ENCODE measurements at places on chromosomes 3 and 15.

DNA sequence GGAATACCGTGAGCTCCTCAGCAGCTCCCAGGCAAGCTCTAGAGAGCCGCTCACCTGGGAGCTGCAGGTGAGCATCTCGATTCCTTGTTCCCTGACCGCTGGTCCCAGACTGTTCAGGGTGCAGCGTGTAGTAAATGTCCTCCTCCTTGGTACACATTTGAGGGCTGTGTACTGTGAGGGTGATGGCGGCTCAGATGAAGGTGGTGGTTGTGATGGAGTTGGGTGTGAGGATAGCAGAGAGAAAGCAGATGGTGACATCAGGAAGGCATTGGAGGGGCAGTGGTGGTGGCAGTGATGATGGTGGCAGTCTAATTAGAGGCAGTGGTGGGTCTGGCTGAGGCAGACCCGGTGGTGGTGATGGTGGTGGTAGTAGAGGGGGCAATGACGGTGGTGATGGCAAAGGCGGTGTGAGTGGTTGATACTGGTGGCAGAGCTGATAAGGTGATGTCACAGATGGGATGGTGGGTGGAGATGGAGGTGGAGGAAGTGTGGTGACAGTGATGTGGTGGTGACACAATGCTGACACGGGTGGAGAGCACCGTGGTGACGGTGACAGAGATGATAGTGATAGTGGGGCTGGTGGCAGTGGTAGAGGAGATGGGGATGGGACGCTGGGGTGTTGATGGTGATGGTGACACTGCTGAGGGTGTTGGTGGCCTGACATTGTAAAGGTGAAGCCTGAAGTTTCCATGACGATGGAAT lies at the start of gene DNAJB8:
TSS of gene DNAJB8 (minus strand) at position 51 of the 702 bp plus-strand sequence. CDS start 3,645 bp downstream, outside the sequence.
- no peak for DNase-seq

GRCh38 chr3:125990253-125990970 lies 21.4 kb downstream of the ROPN1B start:
- no peak for DNase-seq

- DNase-seq, result no peak
Observed at GRCh38 chr3:61146010-61146890, 105.0 kb downstream of the FHIT start.

DNA sequence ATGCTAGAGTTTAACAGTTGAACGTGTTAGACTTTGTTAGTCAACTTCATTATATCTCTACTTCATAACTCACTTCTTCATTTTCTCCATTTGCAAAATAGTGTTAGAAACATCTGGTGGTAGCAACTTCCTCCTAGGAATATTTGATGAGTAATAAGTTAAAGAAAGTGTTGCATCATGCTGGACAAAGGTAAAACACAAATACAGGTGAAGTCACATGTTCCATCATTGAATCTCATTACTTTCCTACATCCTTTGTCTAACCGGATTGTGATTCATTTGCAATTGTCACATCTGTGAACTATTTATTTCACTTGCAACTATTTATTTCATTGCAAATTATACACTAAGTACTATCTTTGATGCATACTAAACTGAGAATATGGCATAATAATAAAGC lies 186.5 kb downstream of the TUSC7 start:
- no peak for DNase-seq

GRCh38 chr15:59918994-59919951 lies 84.8 kb upstream of the FOXB1 start:
- DNase-seq, result no peak

GRCh38 chr3:125300416-125300815 lies 74.7 kb downstream of the ZNF148 start:
- DNase-seq, result no peak

- no peak for DNase-seq
Observed at GRCh38 chr3:150623945-150624344, 20.8 kb downstream of the SELENOT start.

GRCh38 chr15:33116198-33116597 lies 78.3 kb downstream of the FMN1 start:
- no peak for DNase-seq

DNA sequence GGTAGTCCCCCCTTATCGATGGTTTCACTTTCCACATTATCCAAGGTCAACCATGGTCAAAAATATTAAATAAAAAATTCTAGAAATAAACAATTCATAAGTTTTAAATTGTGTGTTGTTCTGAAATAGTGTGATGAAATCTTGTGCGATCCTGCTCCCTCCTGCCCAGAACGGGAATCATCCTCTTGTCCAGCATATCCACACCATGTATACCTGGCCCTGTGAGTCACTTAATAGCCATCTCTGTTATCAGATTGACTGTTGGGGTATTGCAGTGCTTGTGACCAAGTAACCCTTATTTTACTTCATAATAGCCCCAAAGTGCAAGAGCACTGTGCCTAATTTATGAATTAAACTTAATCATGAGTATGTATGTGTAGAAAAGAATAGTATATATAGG lies 19.1 kb downstream of the FAM81A start:
- no peak for DNase-seq

- no peak for DNase-seq
Observed at GRCh38 chr3:124784686-124785382, 54.6 kb downstream of the UMPS start.

DNA sequence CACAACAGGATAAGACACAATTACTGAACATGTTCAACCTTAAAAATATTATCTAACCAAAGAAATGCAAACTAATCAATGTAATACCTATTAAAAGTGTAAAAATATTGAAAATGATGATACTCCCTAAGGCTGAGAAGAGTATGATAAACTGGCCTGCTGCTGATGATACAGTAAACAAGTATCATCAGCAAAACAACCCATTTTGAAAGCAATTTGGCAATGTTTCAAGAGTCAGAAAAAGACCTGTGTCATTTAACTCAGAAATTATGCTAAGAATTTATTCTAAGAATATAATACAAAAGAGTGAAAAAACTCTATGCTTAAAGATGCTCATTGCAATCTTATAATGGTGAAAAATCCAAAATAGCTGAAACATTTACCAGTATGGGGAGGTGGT lies 22.1 kb downstream of the CCDC191 start:
- no peak for DNase-seq

DNA sequence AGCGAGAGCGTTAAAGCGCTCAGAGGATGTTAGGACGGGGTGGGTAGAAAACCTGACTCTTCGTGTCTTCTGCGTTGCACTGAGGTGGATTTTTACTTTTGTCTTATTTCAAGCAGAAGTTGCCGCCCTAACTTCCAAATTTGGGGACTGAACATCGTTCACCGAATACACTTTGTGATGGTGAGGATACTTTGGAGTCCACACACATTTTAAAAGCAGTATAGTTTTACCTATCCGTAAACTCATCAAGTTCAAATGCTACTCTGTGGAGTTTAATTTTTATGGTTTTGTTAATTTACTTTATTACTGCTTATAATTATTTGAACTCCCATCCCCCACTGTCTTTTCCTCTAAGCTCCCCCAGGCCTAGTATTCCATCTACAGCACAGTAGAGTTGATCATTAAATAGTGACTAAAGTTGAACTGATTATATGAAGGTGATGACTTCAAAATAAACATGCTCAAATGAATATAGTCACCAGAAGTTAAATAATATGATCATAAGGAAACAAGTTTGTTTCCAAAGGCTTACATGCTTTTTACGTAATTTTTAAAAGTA lies 617 bp upstream of the EOGT start:
- DNase-seq, result no peak

DNA sequence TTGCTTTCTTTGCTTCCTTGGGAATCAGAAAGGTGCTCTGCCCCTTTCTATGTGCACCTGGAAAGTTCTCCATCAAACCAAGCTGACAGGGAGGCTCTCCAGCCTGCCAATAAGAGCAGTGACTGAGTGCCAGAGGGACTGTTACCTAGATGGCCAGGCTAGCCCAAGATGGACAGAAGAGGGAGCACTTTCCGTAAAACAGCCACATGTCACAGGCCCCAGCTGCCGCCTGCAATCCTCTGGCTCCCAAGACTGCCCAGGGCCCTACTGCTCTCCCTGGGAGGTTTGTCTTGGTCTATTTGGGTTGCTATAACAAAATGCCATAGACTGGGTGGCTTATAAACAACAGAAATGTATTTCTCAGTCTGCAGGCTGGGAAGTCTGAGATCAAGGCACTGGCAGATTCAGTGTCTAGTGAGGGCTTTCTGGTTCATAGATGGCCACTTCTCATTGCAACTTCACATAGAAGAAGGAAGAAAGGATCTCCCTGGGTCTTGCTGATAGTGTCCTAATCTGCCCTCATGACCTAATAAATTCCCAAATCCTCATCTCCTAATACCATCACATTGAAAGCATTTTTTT lies 72.3 kb downstream of the TAMM41 start:
- DNase-seq, result no peak

DNA sequence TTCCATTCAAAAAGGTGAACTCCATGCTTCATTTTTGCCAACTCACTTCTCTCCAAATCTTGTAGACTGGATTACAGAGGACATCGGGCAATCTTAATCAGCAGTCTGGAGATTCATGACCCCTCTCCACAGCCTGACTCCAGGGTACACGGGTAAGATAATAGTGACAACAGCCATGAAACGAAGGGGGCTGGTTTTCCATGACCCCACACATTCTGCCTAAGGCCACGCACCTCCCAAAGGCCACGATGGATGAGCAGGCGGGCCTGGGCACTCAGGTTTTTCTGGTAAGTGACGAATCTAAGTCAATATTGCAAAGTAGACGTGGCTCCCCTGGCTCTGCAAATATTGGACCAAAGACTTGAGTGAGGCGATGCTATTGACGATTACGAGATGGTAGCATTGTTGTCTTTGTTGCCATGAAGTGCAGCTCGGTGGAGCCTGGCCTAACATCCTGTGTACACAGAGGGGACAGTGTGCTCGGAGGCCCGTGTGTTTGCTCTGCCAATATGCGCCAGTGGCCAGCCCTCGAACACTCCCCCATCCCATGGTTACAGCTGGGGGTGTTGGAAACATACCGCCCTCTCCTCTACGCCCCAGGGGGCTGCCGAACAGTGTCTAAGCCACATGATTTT lies 119.1 kb downstream of the OPA1 start:
- no peak for DNase-seq

- no peak for DNase-seq
Observed at GRCh38 chr3:14646589-14647413, 4.8 kb upstream of the CCDC174 start.

- DNase-seq, result no peak
Observed at GRCh38 chr15:89170364-89170763, 51.0 kb downstream of the RLBP1 start.

DNA sequence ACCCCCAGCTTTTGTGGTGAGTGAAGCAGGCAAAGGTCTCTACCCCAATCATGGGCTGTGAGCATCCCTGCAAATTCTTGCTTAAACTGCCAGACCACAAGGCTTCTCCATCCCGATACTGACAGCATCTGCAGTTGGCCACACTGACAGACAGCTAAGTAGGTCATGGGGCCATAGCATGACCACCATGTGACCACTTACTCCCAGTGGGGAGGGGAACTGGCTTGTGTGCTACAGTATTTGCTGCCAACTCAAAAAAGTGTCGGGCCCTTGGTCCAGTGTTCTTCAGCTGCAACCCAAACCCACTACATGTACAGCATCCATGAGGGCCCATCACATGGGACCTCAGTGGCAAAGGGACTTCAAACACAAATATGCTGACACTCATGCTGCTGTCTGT lies 103.4 kb downstream of the SEC22A start:
- DNase-seq, result no peak

- no peak for DNase-seq
Observed at GRCh38 chr3:195692781-195693427, 27.9 kb upstream of the MUC20 start.

DNA sequence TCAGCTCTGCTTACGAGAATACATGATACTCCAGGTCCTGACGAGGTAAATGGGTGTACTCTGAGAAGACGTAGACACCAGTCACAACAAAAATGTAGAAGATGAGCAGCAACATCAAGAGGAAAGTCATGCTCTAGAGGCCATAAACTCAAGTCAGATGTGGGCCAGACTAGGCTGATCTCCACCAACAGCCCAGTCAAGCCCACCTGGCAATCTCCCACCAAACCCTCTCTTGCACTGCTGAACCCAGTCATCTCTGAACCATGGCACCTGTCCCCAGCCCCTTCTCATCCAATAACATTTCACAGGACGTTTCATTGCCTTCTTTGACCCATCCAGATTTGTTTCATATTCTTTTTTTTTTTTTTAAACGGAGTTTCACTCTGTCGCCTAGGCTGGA lies 10.8 kb upstream of the PDIA3 start:
- no peak for DNase-seq

DNA sequence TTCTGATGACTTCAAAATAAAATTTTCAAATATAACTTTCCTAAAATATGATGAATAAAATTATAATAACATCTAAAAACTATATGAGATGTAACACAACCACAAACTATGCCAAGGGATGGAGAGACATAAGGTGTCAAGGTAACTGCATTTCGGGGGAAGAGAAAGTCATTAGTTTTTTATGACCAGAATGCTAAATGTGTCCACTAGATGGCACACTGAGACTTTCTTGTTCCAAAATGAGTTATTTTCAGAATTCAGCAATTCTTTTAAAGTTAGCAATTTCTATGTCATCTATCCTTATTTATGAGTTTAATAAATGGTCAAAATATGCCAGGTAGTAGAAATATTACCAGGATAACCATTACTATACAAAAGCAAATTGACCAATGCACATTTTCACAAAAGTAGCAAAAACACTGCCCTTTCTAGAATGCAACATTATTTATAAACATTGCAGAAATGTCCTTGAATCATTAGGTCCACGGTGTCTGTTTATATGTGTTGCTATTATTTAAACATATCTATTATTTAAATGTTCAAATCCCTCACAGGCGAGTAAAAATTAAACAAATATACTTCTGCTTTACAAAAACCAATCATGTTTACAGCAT lies 374.2 kb downstream of the PLCL2 start:
- DNase-seq, result no peak

GRCh38 chr15:43518197-43518761 lies 871 bp downstream of the MAP1A start:
- DNase-seq, result no peak

- no peak for DNase-seq
Observed at GRCh38 chr3:184748219-184749135, 36.6 kb upstream of the MAGEF1 start.

- no peak for DNase-seq
Observed at GRCh38 chr3:46027736-46028397, 584 bp upstream of the XCR1 start.

DNA sequence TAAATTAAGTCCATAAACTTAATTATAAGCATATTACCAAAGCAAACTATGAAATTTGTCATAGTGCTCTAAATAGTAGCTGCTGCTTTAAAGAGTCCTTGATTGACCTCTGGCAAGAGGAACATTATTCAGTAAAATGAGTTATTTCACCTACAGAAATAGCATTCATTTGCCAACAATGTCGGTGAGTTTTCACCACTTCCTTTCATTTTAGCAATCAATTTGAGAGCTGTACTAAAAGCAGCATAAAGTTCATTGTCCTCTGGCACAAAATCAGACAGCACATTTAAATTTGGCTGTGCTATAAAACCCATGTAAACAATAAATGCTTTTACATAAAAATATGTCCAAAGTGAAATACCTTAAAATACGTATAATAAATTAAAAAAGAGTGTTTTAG lies 1515.7 kb downstream of the SI start:
- no peak for DNase-seq
